ENCODE measurements at places on chromosomes 5 and 9. TPM values are rescaled to one million over a fixed set of nuclear protein-coding genes. Genes with fewer than 3 reads are reported as not detected.

The BTNL9 gene
- not detected for total RNA-seq

The KIF24 gene
- 11.4 TPM for total RNA-seq

The CSF1R gene
- total RNA-seq, result not detected

The TYRP1 gene
- not detected for total RNA-seq

The SLC6A19 gene
- not detected for total RNA-seq

The TMEM171 gene
- not detected for total RNA-seq

The INSYN2B gene
- total RNA-seq, result not detected

The ACSL6 gene
- 20.8 TPM for total RNA-seq

DNA sequence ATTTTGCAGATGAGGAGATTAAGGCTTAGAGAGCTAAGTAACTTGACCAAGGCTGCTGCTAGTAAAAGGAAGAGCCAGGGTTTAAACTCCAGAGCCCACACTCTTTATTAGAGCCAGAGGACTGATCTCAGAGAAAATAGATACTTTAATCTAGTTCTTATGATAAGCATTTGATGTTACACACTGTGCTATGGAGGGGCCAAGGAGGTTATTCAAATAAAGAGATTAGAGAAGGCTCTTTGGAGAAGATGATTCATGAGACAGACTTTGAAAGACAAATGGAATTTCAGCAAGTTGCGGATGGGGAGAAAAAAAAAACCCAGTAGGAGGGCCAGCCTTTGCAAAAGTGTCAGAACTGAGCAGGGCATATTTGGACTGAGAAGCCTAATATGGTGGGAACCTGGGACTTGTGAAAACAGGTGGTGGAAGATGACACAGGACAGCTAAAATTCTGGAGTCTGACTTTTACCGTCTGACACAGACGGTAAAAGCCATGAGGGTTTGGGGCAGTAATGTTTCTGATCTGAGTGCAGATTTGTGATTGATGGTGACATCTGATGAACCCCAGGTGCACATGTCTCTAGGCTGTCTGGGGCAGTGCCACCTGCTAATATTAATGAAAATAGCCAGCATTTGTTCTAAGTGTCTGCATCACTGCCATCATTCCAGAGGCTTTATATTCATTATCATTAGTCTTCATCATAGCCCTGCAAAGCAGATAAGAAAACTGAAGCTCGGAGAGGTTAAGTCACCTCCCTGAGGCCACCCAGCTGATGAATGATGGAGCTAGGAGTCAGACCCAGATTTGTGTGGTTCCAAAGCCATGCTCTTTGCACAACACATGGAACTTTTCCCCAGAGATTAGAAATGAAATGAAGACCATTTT lies 65.3 kb upstream of the CXCL14 start:
- H3K4me3 ChIP-seq, result no peak overlapping the region
- H3K36me3 ChIP-seq, result no peaks in the 10 kb centered on the region
- H3K4me1 ChIP-seq, result no peaks in the 10 kb centered on the region
- H3K27me3 ChIP-seq, result peaks cover 5% of the 10 kb centered on the region
- no peak for DNase-seq

DNA sequence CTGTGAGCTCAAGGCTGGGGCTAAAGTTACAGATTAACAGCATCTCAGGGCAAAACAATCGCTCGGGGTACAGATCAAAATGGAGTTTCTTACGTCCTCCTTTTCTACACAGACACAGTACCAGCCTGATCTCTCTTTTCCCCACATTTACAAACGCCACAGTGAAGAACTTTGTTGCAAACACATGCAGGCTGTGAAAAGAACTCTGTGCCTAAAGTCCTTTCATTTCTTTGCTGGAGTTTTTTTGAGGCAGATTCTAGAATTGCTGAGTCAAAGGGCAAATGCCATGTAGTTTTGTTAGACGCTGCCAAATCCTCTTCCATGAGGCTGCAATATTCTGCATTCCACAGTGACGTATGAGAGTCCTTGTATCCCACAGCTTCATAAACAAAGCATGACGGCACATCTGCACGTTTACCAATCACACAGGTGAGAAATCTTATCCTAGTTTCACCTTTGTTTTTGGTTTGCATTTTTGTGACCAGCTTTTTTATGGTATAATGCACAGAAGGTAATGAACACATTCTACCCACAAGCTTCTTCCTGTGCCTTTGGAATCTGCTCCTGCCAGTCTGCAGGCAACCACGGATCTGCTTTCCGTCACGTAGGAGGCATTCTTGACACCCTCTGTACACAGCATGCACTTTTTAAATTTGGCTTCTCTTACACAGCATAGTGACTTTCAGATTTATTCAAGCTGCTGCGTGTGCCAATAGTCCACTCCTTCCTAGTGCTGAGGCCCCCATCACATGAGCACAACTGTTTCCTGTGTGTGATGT lies 44.6 kb upstream of the LPCAT1 start:
- H3K4me1 ChIP-seq, result no peaks in the 10 kb centered on the region
- H3K4me3 ChIP-seq, result no peak overlapping the region
- H3K27ac ChIP-seq, result no peak overlapping the region
- peaks cover 12% of the 10 kb centered on the region for H3K36me3 ChIP-seq
- H3K27me3 ChIP-seq, result no peaks in the 10 kb centered on the region

GRCh38 chr5:107812570-107813141 lies 141.9 kb upstream of the EFNA5 start:
- no peak overlapping the region for H3K4me3 ChIP-seq
- peaks cover 2% of the 10 kb centered on the region for H3K27me3 ChIP-seq
- no peaks in the 10 kb centered on the region for H3K36me3 ChIP-seq

DNA sequence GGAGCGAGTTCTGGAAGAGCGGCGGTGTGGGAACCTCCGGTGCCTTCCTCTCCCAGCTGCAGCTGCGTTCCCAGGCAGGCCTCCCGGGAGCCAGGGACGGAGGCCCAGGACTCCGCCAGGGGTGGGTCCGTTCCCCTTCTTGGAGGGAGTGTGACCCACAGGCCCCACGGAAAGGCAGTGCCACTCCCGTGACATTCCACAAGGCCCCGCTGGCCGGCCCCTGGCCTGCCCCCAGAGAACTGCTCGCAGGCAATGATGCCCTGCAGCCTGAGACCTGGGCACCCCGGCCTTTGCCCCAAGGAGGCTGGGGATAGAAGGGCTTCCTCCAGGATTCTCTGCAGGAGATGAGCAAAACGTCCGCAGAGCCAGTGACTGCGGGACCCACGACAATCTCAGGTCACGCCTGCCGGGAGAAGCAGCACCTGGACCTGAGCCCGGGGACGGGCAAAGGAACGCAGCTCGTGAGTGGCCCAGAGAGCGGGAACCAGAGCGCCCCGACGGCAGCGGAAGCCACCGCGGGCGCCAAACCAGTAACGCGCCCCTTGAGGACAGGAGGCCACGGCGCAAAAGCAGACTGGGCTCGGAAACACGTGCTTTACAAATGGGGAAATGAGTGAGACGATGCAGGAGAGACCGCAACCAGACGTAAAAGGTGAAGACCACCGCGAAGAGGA lies 9.3 kb downstream of the OBP2B start:
- peaks cover 7% of the 10 kb centered on the region for H3K4me1 ChIP-seq
- DNase-seq, result peak; percentile 59
- H3K27ac ChIP-seq, result peak overlapping the region; percentile 44
- peaks cover 11% of the 10 kb centered on the region for H3K27me3 ChIP-seq

DNA sequence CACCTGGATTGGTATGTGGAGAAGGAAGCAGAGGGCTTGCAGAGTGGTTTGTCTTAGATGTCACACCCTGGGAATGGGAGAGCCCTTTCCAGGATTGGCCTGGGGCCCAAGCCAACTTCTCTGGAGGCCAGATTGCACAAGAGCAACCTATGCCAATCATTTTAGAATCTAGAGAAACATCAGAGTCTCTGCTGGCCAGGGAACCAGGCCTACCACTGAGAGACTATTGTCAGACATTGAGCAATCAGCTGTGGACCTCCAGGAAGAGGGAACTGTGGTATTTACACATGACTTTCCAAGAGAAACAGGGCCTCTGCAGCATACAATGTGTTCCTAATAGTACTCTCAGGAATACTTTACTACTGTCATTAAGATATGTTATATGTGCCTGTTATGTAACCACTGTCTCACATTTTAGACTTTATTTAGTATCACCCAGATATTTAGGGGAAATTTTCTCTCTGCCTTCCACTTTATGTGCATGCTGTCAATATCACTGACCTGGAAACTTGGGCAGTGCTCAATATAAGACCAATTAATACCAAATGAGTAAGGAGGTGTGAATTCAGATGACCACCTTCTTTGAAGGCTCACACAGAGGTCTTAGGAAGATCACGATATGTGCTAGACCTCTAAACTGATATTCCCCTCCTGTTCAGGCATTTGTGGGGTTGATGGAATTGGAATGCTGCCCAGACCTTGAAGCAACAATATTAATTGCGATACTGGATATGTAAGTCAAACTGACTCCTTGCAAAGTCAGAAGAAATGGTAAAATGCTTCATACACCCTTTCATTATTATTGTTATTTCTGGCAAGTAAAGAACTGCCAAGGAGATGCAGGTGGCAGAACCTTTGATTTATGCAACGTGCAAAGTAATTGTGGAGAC lies 20.5 kb upstream of the CCL28 start:
- H3K36me3 ChIP-seq, result no peaks in the 10 kb centered on the region
- no peaks in the 10 kb centered on the region for H3K4me1 ChIP-seq
- no peak for DNase-seq
- no peaks in the 10 kb centered on the region for H3K27me3 ChIP-seq

- H3K27me3 ChIP-seq, result no peaks in the 10 kb centered on the region
- H3K27ac ChIP-seq, result no peak overlapping the region
- H3K36me3 ChIP-seq, result no peaks in the 10 kb centered on the region
- DNase-seq, result no peak
- H3K4me3 ChIP-seq, result no peak overlapping the region
- peaks cover 2% of the 10 kb centered on the region for H3K4me1 ChIP-seq
Observed at GRCh38 chr9:134565316-134565915, 76.2 kb upstream of the COL5A1 start.

DNA sequence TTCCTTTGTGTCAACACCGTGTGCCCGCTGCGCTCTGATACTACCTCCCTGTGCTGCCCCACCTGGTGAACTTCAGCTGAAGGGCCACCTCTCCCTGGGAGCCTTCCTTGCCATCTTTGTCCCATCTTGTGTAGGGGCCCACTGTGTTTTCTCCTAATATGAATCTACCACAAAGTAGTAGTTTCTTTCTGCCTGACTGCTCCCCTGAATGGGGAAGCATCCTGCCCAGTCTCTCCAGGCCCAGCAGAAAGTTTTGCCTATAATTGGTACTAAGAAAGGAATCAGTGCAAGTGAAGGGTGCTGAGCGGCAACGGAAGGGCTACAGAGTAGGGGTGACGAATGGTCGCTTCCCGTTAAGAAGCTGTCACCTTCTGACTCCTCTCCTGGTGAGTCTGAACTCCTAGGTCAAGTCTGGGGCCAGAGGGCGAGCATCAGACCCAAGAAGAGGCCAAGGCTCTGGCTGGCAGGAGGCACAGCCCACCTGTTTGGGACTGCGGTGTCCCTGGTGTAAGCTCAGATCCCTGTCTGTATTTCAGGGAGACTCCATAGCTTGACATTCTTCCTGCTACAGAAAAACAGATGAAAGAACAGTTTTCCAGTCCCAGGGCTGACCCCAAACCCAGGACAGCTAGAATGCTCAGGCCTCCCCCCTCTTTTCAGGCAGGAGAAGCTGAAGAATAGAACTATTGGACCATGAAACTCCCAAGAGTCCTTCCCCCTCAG lies 24.1 kb downstream of the WWC1 start:
- H3K27ac ChIP-seq, result no peak overlapping the region
- H3K4me1 ChIP-seq, result no peaks in the 10 kb centered on the region
- no peaks in the 10 kb centered on the region for H3K27me3 ChIP-seq
- H3K4me3 ChIP-seq, result no peak overlapping the region
- DNase-seq, result no peak
- H3K36me3 ChIP-seq, result no peaks in the 10 kb centered on the region

DNA sequence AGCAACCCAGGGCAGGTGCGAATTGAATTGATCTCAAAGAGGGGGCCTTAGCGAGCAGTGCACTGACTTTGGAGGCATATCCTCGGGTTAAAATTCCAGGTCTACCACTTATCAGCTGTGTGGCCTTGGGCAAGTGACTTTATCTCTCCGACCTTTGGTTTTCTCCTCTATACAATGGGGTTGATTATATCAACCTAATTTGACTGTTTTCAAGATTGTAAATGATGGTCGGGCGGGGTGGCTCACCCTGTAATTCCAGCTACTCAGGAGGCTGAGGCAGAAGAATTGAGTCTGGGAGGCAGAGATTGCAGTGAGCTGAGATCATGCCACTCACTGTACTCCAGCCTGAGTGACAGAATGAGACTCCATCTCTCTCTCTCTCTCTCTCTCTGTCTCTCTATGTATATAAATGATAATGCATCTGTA lies 18.7 kb downstream of the SPRY4 start:
- H3K4me3 ChIP-seq, result no peak overlapping the region
- H3K36me3 ChIP-seq, result no peaks in the 10 kb centered on the region
- no peak overlapping the region for H3K27ac ChIP-seq
- H3K4me1 ChIP-seq, result peaks cover 10% of the 10 kb centered on the region

GRCh38 chr5:119275146-119275545 lies 80.7 kb upstream of the TNFAIP8 start:
- H3K27me3 ChIP-seq, result peaks cover 2% of the 10 kb centered on the region
- H3K27ac ChIP-seq, result peak overlapping the region; percentile 87
- H3K4me3 ChIP-seq, result peak overlapping the region; percentile 75
- H3K36me3 ChIP-seq, result peaks cover 76% of the 10 kb centered on the region
- peaks cover 92% of the 10 kb centered on the region for H3K4me1 ChIP-seq

- H3K27ac ChIP-seq, result peak overlapping the region; percentile 99
- peak overlapping the region; percentile 89 for H3K4me3 ChIP-seq
- H3K4me1 ChIP-seq, result peaks cover 52% of the 10 kb centered on the region
- peak; percentile 43 for DNase-seq
- H3K36me3 ChIP-seq, result peaks cover 44% of the 10 kb centered on the region
Observed at GRCh38 chr9:124869466-124869985, 7.6 kb downstream of the ARPC5L start.

DNA sequence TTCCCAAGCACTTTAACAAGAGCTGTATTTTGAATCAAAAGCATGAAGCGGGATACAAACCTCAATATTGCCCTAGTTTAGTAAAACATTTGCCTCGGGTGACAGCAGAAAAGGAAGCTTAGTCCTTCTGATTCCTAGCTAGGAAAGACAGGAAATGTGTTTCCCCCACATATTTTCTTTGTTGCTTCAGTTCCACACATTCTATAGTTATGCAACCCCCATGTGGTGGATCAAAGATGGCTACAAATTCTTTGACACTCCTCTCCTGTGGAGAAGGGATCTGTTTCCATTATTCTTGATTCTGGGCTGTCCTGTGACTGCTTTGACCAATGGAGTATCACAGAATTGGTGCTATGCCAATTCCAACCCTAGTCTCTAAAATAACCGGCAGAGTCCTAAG lies 89.1 kb upstream of the SLC30A5 start:
- peaks cover 20% of the 10 kb centered on the region for H3K27me3 ChIP-seq
- no peak overlapping the region for H3K4me3 ChIP-seq
- no peaks in the 10 kb centered on the region for H3K4me1 ChIP-seq
- no peak for DNase-seq
- H3K36me3 ChIP-seq, result no peaks in the 10 kb centered on the region

- no peak overlapping the region for H3K4me3 ChIP-seq
- peaks cover 56% of the 10 kb centered on the region for H3K36me3 ChIP-seq
- H3K27ac ChIP-seq, result no peak overlapping the region
- H3K27me3 ChIP-seq, result no peaks in the 10 kb centered on the region
Observed at GRCh38 chr9:20378851-20379250, 243.4 kb downstream of the MLLT3 start.

DNA sequence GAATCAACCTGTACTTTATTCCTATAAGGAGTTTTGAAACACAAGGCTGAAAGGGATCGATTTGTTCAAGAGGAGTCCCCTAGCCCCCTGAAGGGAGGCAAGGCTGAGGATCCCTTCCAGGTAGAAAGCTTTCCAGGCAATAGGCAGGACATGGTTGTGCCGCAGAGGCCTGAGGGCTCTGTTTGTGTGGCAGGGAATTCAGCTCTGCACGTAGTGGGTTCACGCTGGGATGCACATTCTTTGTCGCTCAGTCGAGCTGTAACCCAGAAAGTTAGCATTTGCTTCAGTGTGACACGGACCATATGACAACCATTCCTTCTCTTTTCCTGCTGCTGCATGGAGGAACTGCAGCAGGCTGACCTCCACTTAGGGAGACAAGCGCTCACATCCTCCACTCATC lies 65.6 kb upstream of the TRIO start:
- H3K4me3 ChIP-seq, result no peak overlapping the region
- no peak overlapping the region for H3K27ac ChIP-seq
- H3K36me3 ChIP-seq, result no peaks in the 10 kb centered on the region
- DNase-seq, result no peak
